Endothelial cell of umbilical vein (primary cell): ENCODE measurements at places on chromosomes 2 and 18. TPM values are rescaled to one million over a fixed set of nuclear protein-coding genes. Genes with fewer than 3 reads are reported as not detected.

DNA sequence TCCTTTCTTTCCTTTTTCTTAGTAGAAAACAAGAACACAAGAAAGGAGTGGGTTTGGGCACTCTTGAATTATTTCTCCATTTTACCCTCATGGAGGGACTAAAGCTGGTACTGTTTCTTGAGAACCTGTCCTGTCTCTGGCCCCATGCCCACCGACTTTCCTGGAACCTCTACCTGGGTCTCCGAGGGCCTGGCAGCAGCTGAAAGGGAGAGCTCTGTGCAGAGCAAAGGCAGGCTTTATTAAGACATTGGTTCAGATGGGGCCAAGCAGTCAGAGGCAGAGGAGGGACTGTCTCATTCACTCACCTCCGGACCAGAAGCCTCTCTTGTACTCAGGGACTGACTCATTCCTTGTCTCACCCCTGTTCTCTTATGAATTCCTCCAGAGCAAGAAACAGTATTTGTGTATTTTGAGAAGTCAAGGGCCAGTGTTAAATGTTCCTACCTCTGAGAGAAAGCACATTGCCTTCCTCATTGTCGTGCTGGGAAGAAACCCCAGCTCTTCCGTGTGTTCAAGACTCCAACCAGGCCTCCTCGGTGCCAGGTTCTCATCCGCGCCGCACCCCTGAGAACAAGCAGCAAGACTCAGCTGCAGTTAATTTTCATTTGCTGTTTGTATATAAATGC, 201.9 kb upstream of the NT5C1B start:
- no peaks in the 10 kb centered on the region for H3K36me3 ChIP-seq
- H3K27ac ChIP-seq, result no peak overlapping the region
- H3K4me3 ChIP-seq, result no peak overlapping the region
- H3K27me3 ChIP-seq, result no peaks in the 10 kb centered on the region

DNA sequence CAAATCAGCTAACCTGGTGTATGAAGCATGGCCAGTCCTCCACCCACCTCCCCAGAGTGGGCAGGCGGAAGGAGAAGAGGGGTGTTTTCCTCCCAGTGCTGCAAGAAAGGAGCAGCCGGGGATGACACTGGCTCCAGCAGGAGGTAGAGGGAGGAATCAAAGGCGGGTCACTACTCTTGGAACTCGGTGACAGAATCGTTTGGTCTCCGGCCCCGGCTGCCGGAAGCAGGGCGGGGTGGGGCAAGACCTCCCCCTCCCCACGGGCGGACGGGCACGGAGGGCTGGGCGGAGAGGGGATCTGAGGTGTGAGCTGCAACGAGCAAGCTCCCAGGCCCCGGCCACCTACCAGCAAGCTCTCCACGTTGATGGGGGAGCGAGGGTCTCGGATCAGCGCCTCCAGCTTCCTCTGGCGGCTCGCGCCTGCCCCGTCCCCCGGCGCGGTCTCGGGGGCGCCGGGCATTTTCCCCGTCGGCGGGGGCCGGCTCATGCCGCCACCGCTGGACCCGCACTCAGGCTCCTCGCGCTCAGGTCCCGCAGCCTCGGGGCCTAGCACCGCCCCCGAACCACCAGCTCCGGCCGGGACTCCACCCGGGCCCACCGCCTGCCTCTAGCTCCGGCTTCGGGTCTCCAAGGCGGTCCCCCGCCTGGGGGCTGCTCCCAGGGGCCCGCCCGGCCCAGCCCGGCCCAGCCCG, 640 bp downstream of the ROCK2 start:
- peak overlapping the region; percentile 94 for H3K4me3 ChIP-seq
- no peaks in the 10 kb centered on the region for H3K27me3 ChIP-seq
- H3K4me1 ChIP-seq, result peaks cover 25% of the 10 kb centered on the region
- DNase-seq, result peak; percentile 42
- H3K36me3 ChIP-seq, result no peaks in the 10 kb centered on the region

DNA sequence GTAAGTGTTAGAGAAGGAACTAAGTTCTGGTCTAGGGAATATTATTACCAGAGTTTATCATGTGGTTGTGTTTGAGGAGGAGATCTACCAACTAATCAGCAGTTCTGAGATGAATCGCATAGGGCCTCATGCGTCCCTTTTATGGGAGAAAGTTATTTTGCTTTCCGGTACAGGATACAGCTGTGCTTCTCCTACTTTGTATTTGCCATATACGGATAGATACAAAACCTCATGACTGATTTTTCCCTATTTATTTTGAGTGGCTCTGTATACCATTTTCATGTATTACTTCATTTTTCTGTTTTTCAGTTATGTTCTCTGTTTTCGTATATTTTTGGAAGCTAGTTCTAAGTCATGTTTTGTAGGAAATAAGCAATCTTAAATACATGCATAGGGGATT, 66.8 kb downstream of the ACSL3 start:
- peak; percentile 48 for DNase-seq
- peaks cover 5% of the 10 kb centered on the region for H3K4me1 ChIP-seq
- no peak overlapping the region for H3K27ac ChIP-seq

DNA sequence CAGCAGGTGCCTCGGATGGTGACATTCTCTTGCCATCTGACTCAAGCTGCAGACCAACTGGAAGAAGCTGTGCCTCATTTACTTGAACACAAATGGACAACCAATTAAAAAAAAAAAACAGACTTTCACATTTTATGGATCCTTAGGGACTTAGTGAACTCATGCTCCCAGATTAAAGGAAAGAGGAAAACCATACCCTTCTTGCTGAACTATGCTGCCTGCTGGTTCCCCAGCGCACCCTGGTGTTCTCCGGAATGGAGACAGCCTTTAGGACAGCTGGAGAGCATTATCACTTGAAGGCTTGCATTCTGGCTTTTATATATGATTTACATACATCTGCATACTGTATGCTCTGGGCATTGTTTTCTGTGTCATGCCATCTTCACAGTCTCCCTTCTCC, 370.7 kb downstream of the SLC4A3 start:
- no peaks in the 10 kb centered on the region for H3K27me3 ChIP-seq
- no peak overlapping the region for H3K27ac ChIP-seq

DNA sequence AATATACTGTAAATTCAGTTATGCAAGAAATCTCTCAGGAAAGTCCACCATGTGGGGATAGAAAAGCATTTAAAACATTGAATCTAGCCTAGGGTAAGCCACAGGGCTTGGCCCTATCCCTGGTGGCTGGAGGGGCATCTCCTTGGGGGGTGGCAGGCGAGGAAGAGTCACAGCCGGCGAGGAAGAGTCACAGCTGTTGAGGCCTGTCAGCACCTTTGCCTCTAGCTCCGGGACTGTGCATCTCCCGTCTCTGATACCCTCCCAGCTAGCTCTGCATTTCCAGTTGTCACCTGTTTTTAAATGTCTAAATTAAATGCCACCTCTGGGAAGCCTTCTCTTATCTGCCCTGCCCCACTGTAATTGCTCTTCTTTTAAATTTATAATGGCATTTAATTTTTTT, 276.7 kb downstream of the ZNF407 start:
- no peaks in the 10 kb centered on the region for H3K4me1 ChIP-seq
- no peaks in the 10 kb centered on the region for H3K36me3 ChIP-seq
- H3K4me3 ChIP-seq, result no peak overlapping the region
- DNase-seq, result no peak

DNA sequence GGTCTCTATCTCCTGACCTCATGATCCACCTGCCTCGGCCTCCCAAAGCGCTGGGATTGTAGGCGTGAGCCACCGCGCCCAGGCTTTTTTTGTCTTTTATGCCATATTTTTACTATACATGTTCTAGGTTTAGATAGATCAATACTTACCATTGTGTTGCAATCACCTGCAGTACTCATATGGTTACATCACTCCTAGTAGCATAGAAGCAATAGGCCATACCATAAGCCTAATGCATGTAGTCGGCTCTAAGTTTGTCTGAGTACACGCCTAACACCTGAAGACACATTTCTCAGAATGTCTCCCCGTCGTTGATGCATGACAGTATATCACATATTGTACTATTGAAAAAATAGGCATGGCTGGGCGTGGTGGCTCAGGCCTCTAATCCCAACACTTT, 27.1 kb upstream of the TGIF1 start:
- H3K4me1 ChIP-seq, result no peaks in the 10 kb centered on the region
- H3K27ac ChIP-seq, result no peak overlapping the region
- H3K36me3 ChIP-seq, result no peaks in the 10 kb centered on the region
- DNase-seq, result no peak
- no peaks in the 10 kb centered on the region for H3K27me3 ChIP-seq

DNA sequence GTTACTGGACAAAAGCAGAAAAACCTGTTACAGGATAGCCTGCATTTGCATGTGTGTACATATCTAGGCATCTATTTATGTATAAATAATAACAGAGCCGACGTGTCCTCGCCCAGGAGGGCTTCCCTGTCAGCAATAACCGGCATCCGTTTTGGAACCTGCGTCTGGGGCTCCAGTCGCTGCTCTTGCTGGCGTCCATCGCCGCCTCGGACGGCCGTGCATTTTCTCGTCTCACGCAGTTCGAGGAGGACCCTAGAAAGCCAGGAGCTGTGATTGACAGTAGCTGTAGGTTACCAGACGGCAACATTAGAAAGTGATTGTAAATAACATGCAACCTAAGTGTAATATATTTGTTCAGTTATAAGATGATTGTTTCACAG, 132.6 kb downstream of the NFATC1 start:
- DNase-seq, result no peak
- peaks cover 7% of the 10 kb centered on the region for H3K4me1 ChIP-seq

DNA sequence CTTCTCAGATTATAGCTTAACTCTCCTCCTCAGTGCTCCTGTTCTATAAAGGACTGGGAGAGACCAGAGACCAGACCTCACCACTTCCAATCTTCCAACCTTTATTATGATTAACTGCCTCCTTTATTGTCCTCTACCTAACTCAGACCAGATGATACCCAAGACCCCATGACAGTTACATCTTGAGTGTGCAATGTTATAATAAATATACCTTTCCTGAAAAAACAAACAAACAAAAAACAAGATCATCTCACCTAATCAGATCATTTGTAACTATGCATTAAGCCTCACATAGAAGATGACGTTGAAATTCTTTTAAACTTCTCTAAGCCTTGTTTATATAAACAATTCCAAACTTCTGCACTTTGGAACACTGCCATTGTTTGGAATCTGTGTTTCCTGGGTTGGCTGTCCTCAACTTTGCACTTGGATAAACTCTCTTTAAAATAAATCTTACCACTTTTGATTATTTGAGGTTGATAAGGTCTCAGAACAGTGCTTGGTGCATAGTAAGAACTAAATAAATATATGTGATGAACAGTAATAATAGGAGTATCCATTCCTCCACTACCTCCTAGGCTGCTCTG, 342.7 kb downstream of the TDRD15 start:
- H3K27me3 ChIP-seq, result no peaks in the 10 kb centered on the region
- no peak overlapping the region for H3K4me3 ChIP-seq
- H3K4me1 ChIP-seq, result no peaks in the 10 kb centered on the region
- no peak overlapping the region for H3K27ac ChIP-seq
- no peak for DNase-seq
- H3K36me3 ChIP-seq, result no peaks in the 10 kb centered on the region

DNA sequence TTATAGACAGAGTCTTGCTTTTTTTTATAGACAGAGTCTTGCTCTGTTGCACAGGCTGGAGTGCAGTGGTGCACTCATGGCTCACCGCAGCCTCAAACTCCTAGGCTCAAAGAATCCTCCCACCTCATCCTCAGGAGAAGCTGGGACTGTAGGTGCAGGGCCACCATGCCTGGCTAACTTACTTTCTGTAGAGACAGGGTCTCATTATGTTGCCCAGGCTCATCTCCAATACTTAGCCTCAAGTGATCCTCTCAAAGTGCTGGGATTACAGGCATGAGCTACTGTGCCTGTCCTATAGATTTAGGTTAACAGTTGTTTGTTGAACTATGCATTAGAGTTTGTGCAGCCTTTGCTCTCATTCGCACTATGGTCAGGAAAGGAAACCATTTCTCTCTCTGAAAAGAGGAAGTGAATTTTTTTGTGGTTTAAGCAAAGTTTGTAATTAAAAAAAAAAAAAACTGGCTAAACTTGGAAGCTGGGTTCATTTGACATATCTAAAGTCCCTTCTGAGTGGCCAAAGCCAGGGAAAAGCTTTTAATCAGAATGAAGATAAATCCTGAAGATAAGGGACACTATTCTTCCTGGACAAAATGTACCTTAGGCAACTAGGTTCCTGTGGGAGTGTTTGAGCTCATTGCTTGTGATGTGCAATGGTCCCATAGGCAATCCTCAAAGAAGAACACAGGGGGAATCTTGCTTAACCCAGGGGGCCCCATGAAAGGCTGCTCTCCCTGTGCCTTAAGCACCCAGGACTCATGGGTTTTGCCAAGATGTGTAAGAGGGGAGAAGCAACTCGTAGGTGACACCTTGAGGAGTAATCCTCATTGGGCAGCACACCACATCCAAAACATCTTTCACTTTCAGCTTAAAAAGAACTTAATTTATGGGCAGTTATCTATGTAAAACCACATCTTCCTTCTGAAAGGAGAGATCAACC, 201.7 kb downstream of the MREG start:
- peaks cover 9% of the 10 kb centered on the region for H3K36me3 ChIP-seq
- H3K4me3 ChIP-seq, result no peak overlapping the region
- DNase-seq, result no peak
- no peak overlapping the region for H3K27ac ChIP-seq
- no peaks in the 10 kb centered on the region for H3K4me1 ChIP-seq

DNA sequence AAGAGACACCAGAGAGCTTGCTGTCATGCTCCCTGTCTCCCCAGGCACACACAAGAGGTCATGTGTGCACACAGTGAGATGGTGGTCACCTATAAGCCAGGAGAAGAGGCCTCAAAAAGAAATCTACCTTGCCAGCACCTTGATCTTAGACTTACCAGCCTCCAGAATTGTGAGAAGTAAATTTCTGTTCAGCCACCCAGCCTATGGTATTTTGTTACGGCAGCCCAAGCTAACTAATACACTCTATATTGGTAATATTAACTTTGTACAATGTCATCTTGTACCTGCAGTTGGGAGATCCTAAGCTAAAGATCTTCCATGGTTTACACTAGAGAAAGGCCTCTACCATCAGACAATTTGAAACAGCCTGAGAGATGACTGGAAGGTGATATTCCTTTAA, 21.2 kb downstream of the RTN4 start:
- H3K36me3 ChIP-seq, result no peaks in the 10 kb centered on the region
- H3K27me3 ChIP-seq, result no peaks in the 10 kb centered on the region
- no peak overlapping the region for H3K27ac ChIP-seq
- H3K4me3 ChIP-seq, result no peak overlapping the region
- peaks cover 5% of the 10 kb centered on the region for H3K4me1 ChIP-seq

GRCh38 chr2:143725400-143725799, 596.2 kb downstream of the ARHGAP15 start:
- H3K27me3 ChIP-seq, result no peaks in the 10 kb centered on the region
- no peaks in the 10 kb centered on the region for H3K36me3 ChIP-seq
- DNase-seq, result no peak

GRCh38 chr18:653512-653911, 3.9 kb upstream of the TYMS start:
- no peaks in the 10 kb centered on the region for H3K27me3 ChIP-seq
- DNase-seq, result no peak
- no peaks in the 10 kb centered on the region for H3K4me1 ChIP-seq
- no peak overlapping the region for H3K27ac ChIP-seq
- H3K4me3 ChIP-seq, result no peak overlapping the region
- no peaks in the 10 kb centered on the region for H3K36me3 ChIP-seq

- H3K27ac ChIP-seq, result no peak overlapping the region
- no peak for DNase-seq
- H3K27me3 ChIP-seq, result no peaks in the 10 kb centered on the region
- no peak overlapping the region for H3K4me3 ChIP-seq
These were observed 72.7 kb upstream of the GLS start for GRCh38 chr2:190807886-190808285.

GRCh38 chr2:194015751-194016150, 1641.3 kb upstream of the SLC39A10 start:
- no peaks in the 10 kb centered on the region for H3K36me3 ChIP-seq
- no peaks in the 10 kb centered on the region for H3K4me1 ChIP-seq
- no peak overlapping the region for H3K4me3 ChIP-seq
- no peak for DNase-seq

The NMUR1 gene
- total RNA-seq, result not detected in 2 replicates

The DLX2 gene
- not detected in 2 replicates for total RNA-seq

The VIT gene
- total RNA-seq, result 0.48 and 0.88 TPM in 2 replicates
